ENCODE measurements at places on chromosomes 6 and 20.

DNA sequence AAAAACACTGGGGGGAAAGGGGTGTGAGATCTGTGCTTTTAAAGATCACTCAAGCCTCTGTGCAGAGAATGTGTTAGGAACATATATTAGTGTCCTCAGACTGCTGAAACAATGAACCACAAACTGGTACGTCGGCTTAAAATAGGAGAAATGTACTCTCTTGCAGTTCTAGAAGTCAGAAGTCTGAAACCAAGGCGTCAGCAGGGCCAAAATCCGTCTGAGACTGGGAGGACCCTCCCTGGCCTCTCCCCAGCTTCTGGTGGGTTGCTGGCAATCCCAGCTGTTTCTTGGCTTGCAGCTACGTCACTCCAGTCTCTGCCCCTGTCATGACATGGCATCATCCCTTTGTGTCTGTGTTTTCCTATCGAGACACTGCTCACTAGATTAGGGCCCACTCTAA, 3.9 kb downstream of the CDH26 start:
- no peak for DNase-seq

DNA sequence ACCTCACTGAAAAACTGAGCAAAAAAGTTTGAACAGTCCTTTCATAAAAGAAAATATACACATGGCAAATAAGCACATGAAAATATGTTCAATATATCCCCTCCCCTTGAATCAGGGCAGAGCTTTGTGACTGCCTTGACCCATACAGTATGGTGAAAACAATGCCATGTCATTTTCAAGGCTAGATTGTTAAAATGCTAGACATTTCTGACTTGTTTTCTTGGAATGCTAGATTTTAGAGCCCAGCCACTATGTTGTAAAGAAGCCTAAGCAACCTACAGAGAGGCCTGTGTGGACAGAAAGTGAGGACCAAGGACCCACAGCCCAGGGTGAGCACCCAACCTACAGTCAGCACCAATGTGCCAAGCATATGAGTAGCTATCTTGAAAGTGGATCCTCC, 17.1 kb upstream of the ASF1A start:
- no peak for DNase-seq

DNA sequence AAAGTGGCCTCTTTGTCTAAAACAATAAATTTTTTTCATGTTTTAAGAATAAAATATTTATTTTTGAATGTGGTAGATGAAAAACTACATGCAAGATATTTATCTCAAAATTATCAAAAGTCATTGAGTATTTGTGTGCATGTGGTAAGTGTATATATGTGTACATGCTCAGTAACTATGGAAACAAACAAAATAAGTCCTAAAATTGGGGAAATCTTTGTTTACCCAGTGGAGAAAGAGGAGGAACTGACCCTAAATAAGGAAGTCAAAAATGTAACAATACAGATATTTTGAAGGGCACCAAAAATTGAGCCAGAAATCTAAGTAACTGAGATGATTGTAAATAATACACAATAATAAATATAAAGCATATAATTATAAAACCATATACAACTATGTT, 639.2 kb downstream of the MAFB start:
- no peak for DNase-seq

- DNase-seq, result no peak
Measured at GRCh38 chr20:61411743-61412142, 159.7 kb downstream of the CDH4 start.

- no peak for DNase-seq
Measured at GRCh38 chr6:36126553-36127458, 3.5 kb upstream of the MAPK13 start.

DNA sequence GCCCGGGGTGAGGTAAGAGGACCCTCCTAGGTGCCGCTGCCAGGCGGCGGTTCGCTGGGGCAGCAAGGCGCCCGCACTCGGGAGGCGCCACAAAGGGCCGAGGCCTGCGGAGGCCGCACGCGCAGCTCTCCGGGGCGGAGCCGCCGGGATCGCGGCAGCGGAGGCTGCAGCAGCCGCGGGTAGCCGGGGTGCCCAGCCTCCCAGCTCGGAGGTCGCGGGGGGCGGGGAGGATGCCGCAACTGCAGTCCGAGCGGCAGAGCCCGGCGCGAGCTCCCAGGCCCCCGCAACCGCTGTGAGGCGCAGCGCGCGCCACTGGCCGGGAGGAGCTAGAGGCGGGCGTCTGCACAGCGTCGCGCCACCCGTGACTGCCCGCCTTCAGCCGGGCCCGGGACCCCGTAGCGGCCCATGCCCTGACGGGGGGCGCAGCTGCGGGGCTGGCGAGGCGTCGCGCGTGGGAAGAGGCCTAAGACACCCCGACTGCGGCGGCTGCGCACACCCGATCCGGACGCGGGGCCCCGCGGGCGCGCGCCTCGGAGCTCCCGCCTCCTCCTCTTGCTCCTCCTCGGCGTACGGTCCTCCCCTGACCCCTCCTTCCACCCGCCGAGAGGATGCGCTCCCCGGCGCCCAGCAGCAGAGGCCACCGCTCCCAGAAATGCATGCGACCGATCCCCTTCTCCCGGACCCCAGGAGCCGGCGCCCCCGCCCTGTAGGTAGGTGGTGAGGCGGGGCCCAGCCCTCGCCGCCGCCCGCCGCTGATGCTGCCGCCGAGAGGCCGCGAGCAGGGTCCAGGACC, at the start of gene NCOA7:
NCOA7 (plus strand) TSS at position 603 of the 793 bp plus-strand sequence. CDS start 24,395 bp downstream, outside the sequence.
- DNase-seq, result peak; percentile 92

DNA sequence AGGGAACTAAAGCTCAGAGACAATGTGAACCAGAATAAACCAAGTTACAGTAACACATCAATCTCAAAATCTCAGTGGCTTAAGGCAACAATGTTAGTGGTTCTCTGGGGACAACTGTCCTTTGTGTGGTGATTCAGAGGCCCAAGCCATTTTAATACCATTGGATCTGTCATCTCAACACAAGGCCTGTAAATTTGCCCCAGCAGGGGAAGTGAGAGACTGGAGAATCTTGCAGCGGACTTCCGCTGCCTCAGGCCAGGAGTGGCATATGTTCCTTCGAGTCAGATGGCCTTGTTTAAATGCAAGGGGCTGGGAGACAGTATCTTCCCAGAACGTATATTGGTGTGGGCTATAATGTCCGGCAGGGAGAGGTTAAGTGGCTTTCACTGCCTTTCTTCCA, 126.0 kb downstream of the CD83 start:
- no peak for DNase-seq

DNA sequence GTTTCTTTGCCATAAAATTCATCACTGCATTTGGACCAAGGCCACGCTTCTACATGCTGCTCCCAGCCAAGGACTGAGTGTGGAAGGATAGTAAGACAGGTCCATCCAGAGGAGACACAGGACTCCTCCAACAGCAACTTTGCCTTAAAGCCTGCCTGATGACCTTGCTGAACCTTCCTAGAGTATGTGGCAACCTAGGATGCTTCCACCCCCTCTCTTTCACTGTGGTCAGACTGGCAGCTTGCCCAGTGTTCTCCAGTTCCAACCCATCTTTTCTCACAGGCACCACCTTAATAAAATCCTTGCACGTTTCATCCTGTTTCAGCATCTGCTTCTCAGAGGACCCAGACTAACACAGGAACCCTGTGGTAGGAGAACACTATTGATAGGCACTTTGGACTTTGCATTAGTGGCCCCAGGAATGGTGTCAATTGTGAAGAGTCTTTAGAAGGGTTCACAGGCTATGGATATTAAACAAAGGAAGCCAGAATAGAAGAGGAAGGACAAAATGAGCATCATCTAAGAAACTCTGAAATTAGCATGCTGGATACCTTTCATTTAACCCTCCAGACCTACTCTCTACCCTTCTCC, 2.4 kb upstream of the PKHD1 start:
- no peak for DNase-seq

DNA sequence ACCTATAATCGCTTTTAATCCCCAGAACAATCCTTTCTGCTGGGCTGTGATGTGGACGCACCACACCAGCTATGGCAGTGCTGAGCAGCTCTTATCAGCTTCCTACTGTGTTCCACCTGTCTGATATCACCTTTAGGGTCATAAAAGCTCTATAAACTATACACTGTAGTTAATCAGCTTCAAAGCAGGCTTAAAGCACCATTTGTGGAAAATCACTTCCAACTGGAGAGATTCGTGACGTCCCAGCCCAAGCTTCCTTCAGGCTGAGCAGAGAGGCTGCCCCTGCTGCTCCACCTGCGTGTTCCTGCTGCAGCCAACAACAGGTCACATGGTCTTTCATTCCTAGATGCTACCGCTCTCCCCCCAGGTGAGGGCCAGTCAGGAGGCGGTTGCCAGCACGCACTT, 156.5 kb downstream of the SMOC2 start:
- no peak for DNase-seq
